Retinal pigment epithelial cell (primary cell): ENCODE measurements at places on chromosomes 5 and 9.

GRCh38 chr9:2749485-2749884 is 32.2 kb downstream of the KCNV2 start:
- DNase-seq, result no peak

- DNase-seq, result no peak
These were observed 23.0 kb downstream of the FGF18 start for GRCh38 chr5:171442287-171443042.

- DNase-seq, result no peak
These were observed 145.5 kb upstream of the HAPLN1 start for GRCh38 chr5:83866181-83866580.

- no peak for DNase-seq
These were observed 551 bp upstream of the CAAP1 start for GRCh38 chr9:26893030-26893676.

GRCh38 chr5:37701868-37702267 is 138.0 kb downstream of the GDNF start:
- no peak for DNase-seq

DNA sequence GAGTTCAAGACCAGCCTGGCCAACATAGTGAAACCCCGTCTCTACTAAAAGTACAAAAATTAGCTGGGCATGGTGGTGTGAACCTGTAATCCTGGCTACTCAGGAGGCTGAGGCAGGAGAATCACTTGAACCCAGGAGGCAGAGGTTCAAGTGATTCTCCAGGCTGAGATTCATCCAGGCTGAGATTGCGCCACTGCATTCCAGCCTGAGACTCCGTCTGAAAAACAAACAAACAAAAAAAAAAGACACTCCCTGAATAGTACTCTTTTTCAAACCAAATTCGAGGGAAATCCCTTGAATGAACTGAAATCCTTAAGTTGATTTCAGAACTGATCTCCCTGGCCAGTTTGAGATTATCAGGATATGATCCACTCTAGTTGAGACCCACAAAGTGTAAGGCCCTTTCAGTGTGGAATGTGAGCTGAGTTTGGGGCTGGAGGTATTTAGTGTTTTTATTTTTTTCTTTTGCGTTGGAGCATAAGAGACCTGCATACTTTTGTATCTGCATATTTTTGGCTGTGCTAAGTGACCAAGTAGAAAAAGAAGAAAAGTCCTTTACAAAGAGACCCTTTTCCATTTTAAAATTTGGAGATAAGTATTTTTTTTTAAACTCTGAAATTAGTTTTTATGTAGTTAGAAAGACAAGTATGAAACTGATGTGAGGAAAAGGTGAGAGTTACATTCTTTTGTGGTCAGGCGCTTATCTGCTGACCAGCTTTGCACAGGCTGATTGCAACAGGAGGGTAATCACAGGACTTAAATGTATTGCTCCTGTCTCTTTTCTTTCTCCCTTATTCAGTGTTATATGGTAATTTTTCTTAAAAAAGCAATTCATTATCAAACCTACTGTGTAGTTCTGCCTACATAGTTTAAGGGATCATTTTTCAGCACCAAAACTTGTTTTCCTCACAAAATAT is 42.9 kb downstream of the TMEFF1 start:
- no peak for DNase-seq

DNA sequence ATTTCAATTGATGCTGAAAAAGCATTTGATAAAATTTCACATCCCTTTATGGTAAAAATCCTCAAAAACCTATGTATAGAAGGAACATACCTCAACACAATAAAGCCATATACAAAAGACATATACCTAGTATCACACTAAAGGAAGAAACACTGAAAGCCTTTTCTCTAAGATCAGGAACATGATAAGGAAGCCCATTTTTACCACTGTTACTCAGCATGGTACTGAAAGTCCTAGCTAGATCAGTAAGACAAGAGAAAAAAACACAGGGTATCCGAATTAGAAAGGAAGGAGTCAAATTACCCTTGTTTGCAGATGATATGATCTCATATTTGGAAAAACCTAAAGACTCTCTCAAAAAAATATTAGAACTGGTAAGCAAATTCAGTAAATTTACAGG is 350.2 kb upstream of the PDE4D start:
- no peak for DNase-seq

DNA sequence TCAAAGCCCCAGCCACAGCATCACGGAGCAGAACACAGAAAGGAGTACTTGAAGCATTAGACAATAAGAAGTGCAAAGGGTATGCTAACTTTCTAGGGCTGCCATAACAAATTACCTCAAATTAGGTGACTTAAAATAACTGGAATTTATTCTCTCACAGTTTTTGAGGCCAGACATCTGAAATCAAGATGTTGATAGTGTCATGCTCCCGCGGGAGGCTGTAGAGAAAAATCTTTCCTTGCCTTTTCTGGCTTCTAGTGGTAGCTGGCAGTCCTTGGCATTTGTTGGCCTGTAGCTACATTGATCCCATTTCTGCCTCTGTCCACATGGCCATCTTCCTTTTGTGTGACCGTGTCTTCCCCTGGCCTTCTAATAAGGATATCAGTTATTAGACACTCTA is 51.9 kb upstream of the SPDL1 start:
- DNase-seq, result no peak

- no peak for DNase-seq
These were observed 201.1 kb downstream of the EPB41L4A start for GRCh38 chr5:112217843-112218579.

- DNase-seq, result no peak
These were observed 91.4 kb downstream of the ANGPTL2 start for GRCh38 chr9:127030814-127031740.

GRCh38 chr9:93129691-93130500 is 4.2 kb downstream of the NINJ1 start:
- DNase-seq, result no peak

DNA sequence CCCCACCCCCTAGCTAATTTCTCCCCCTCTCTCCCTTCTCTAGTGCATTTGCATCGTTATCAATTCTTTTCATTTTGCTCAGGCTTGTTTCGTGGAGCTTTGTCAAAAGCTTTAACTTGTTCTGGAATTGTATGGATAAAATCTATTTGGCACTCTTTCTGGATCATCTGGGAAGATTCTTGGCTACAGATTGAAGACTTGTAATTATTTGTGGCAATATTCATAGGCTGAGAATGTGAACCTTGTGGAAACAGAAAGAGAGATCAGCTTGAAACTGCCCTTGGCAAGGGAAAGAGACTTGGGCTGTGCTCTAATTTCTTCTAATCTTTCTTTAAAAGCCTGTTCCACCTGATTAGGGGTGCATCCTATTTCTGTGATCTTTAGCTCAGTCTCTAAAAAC is 340.6 kb upstream of the DAB2 start:
- DNase-seq, result peak; percentile 61

- no peak for DNase-seq
These were observed 71.2 kb downstream of the SHC3 start for GRCh38 chr9:89107406-89107805.

- DNase-seq, result no peak
These were observed 92.7 kb downstream of the GIN1 start for GRCh38 chr5:103027267-103027666.

DNA sequence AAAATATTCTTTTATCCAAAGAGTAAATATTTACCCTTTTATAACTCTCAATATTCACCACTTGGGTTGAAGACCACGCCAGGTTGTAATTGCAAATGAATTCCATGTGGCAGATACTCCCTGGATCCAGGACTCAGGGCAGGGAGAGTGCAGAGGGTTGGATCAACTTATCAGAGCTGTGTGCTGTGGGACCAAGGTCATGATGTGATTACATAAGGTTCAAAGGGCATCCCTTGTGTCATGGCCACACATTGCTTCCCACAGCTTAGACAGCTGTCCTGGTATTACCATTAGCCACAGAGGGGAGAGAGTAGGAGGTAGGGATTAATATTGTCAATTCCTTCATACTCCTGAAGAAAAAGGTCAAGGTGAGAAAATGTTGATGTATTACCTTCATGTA is 133.9 kb downstream of the JAKMIP2 start:
- DNase-seq, result no peak

DNA sequence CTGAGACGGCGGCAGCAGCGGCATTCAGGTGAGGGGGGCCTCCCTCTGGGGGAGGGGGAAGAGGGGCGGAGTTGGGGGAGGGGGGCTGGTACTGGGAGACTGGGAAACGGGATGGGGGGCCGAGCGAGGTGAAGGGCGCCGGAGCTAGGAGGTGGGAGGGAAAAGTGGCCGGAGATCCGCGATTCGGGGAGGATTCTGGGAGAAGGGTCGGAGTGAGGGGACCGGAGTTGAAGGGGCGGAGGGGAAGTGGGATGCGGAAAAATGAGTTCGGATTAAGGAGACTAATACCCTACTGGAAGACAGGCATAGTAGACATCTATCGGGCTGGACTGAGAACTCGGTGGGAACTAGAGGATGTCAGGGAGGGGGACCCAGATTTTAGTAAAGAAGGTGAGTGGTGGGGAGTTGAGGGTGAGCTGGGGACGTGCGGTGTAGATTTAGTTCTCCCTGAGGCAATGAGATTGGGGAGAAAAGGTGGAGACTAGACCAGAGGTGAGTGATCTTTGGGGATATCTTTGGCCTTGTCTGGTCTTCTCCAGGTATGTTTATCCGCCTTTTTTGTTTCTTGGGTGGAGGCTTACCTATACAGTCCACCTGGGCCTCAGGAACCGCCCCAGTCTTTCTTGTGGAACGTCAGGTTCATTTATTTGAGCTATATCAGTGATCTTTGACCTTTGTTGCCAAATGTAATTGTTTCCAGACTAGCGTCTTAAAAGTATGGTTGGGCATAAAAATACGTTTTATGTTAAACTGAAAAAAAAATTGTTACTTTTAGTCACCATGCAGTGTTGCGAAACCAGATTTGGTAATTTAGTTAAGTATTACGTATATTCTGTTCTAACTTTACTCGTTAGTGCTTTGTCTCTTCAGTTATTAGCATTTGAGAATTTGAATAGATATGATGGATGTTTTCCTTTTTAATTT is 632 bp downstream of the UBAP1 start:
- DNase-seq, result no peak

GRCh38 chr9:70081120-70081495 is 37.5 kb downstream of the MAMDC2 start:
- DNase-seq, result no peak

DNA sequence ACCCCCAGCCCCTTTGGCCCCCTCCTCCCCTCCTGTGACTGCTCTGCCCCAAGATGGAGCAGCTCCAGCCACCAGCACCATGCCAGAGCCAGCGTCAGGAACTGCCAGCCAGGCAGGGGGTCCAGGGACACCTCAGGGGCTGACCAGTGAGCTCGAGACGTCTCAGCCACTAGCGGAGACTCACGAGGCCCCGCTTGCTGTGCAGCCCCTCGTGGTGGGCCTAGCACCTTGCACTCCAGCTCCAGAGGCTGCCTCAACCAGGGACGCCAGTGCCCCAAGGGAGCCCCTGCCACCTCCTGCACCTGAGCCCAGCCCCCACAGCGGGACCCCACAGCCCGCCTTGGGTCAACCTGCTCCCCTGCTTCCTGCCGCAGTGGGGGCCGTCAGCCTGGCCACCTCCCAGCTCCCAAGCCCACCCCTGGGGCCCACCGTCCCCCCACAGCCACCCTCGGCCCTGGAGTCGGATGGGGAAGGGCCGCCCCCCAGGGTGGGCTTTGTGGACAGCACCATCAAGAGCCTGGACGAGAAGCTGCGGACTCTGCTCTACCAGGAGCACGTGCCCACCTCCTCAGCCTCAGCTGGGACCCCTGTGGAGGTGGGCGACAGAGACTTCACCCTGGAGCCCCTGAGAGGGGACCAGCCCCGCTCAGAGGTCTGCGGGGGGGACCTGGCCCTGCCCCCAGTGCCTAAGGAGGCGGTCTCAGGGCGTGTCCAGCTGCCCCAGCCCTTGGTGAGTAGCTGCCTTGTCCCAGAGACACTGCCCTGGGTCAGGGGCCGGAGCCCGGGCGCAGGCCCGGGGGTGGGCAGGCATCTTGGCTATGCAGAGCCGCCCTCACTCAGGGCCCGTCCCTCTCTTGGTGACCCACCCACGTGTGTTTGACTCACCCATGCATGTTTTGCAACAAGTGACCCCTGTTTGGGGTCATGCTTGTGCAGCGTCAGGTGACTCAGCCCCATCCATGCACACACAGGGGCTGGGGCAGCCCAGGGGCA is 105.2 kb downstream of the WNK2 start:
- DNase-seq, result peak; percentile 83

- DNase-seq, result no peak
These were observed 895 bp upstream of the STRBP start for GRCh38 chr9:123269281-123269680.

GRCh38 chr5:160119905-160120266 is 636 bp upstream of the PWWP2A start:
- no peak for DNase-seq

GRCh38 chr9:90025816-90026215 is 421.0 kb downstream of the GADD45G start:
- no peak for DNase-seq

DNA sequence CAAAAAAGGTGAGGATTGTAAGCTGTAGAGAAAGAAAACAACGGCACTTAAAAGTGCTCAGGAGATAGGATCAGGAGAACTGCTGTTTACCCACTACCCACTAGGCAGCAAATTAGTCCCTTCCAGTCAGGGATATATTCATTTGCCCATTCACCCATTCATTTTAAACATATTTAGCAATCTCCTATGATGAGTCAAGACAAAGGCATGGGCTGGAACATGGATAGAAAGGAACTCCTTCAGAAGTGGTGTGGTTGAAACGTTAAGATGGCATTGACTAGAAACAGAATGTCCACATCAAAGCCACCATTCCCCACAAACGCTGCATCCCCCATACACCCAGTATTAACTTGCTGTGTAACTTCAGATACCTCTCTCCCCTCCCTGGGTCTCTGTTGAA is 225.7 kb downstream of the ASTN2 start:
- no peak for DNase-seq

DNA sequence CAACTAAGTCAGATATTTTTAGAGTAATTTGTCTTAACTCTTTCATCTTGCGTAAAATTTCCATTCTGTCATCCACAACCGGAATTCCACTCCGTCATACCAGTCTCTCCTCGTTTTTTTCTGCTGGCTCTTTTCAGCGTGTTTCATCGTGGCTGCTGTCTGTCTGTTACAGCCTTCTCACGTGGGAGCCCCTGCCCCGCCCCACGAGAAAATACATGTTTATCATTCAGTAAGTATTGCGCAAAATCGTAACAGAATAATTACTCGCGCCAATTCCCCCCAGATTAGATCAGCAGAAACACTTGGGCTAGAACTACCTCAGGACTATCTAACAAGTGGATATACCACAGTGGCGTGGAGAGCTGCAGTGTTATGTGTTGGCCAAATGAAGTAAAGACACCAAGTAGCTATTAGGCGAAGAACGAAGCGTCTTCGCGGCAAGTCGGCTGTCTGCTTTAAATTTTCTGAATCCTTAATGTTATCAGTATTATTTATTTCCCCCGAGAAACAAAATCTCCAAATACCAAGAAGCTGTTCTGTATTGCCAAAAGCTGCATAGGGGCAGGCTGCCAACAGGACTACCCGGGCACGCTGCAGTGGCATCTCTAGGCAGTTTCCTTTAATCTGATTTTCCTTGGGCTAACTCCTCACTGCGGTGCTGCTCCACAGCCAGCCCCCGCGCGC is 566 bp upstream of the FOCAD start:
- DNase-seq, result no peak
